ENCODE measurements at places on chromosomes 4 and X.

GRCh38 chrX:30831082-30831481 lies 58.0 kb downstream of the TAB3 start:
- no peak for DNase-seq

- no peak for DNase-seq
These were observed 5.4 kb upstream of the TBC1D1 start for GRCh38 chr4:37885496-37885895.

- DNase-seq, result no peak
These were observed 21.5 kb upstream of the HTRA3 start for GRCh38 chr4:8248091-8248490.

DNA sequence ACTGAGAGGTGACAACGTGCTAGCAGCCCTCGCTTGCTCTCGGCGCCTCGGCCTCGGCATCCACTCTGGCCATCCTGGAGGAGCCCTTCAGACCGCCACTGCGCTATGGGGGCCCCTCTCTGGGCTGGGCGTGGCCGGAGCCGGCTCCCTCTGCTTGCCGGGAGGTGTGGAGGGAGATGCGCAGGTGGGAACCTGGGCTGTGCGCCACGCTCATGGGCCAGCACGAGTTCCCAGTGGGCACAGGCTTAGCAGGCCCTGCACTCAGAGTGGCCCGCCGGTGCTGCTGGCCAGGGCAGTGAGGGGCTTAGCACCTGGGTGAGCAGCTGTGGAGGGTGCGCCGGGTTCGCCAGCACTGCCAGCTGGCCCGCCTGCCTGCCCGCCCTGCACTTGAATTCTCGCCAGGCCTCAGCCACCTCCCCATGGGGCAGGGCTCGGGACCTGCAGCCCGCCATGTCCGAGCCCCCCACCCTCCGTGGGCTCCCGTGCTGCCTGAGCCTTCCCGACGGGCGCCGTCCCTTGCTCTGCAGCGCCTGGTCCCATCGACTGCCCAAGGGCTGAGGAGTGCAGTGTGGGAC lies 148.0 kb downstream of the RAPGEF2 start:
- no peak for DNase-seq

- peak; percentile 47 for DNase-seq
These were observed 4.3 kb upstream of the TLR6 start for GRCh38 chr4:38860788-38861424.

DNA sequence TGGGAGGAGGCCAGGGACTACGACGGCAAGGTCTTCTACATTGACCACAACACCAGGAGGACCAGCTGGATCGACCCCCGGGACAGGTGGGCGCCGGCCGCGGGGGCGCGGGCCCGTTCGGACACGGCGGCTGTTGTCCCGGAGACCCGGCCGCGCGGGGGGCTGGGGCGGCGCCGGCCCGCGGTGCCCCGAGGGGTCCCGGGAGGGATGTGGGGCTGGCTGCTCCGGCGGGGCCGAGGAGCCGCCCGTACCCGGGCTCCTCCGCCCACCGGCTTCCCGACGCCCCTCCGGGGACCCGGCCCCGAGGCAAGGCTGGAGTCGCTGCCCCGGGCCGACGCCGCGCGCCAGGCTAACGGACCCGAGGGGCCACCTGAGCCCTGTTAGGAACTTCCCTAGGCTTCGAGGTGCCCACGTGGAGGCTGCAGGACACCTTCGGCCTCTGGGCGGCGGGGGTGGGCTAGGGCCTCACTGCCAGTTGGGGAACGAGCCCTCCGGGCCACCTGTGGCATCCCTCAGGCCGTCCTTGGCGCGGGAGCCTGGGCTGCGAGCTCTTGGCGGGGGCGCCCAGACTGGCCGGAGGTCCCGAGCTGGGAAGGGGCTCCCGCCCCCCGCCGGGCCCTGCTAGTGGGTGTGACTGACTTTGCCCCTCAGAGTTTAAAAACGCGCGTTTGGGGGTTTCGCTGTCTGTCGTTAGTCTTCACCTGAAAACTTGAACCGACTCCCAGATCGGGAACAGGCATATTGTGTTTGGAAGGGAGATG lies 660 bp downstream of the WWC2 start:
- peak; percentile 50 for DNase-seq

DNA sequence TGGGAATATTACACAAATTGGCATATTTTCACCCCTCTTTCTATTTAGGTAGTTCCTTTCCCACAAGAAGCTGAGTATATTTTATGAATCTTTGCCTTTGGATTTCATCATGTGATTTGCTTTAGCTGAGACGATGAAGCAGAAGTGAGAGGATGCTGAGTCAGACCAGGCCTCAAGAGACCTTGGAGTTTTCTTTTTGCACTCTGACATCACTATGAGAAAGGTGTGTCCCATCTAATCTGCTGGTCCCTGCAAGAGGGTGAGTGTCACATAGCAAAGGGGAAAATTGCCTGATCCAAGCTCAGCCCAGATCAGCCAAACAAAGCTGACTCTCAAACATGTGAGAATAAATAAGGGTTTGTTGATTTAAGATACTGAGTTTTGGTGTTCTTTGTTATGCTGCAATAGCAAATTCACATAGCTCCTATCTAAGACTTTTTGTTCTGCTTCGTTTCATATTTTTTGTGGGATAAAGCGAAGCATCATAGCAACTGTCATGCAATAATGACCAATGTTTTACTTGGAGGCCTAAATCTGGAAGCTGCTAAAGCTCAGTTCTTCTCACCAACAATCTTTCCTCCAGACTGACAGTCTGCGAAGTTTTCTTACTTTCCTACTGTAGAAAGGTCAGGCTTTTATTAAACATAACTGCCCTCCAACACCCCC lies 176.9 kb downstream of the PDHA2 start:
- DNase-seq, result no peak

- DNase-seq, result peak; percentile 58
These were observed at the start of gene ZCCHC12 for GRCh38 chrX:118823263-118824172. ZCCHC12 (plus strand) TSS chrX:118823824; CDS start chrX:118825245, 1,421 bp downstream.

- DNase-seq, result no peak
These were observed 72.1 kb downstream of the CAMK2D start for GRCh38 chr4:113689394-113689793.

DNA sequence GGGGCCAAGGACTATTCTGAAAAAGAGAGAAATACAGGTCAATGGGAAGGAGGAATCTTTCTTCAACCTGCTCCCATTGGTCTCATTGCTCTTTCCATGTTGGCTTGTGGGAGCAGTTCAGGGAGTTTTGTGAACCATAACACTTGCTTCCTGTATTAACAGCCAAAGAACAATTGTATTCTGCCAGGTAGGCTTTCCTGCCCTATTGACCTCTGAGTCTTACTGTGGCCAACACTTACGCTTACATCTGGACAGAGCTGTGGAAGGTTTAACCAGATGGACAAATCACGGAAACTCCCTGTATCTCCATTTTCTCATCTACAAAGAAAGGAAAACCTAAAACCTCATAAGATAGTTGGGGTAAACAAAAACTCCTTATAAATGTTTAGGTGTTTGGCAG lies 30.7 kb downstream of the MID1IP1 start:
- DNase-seq, result no peak

- DNase-seq, result peak; percentile 81
These were observed at the start of gene RAP2C for GRCh38 chrX:132219343-132219768. RAP2C (minus strand) TSS chrX:132219447; CDS start chrX:132217268, 2,179 bp downstream.

- DNase-seq, result no peak
These were observed 176.4 kb downstream of the IL1RAPL2 start for GRCh38 chrX:104742355-104742754.

- no peak for DNase-seq
These were observed 10.5 kb upstream of the TBC1D19 start for GRCh38 chr4:26573389-26573794.

- no peak for DNase-seq
These were observed 33.0 kb downstream of the MTHFD2L start for GRCh38 chr4:74190919-74191397.

- no peak for DNase-seq
These were observed 556.5 kb upstream of the NR3C2 start for GRCh38 chr4:148998719-148999118.

- no peak for DNase-seq
These were observed 507.8 kb upstream of the GRID2 start for GRCh38 chr4:91795947-91796346.

- DNase-seq, result peak; percentile 40
These were observed 61.5 kb downstream of the RFC1 start for GRCh38 chr4:39304651-39305050.

- DNase-seq, result no peak
These were observed 194.6 kb upstream of the RBPJ start for GRCh38 chr4:26126143-26126718.

GRCh38 chr4:2288051-2288541 lies 26.2 kb upstream of the MXD4 start:
- no peak for DNase-seq

DNA sequence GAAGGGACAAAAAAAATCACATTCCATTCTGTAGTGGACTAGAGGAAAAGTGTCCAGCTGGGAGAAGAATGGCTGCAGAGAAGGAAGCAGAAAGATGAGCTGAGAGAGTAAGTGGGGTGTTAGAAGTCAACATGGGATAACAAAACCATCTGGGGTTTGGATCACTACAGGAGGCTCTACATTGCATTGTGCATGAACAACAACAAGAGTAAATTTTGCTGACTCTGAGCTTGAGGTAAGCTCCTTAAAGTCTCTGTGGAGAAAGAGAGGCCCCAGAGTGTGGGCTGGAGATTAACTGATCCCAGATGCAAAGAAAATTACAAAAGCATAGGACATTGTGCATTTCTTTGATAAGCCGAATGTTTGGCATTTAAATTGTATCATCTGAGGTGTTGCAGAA lies 128.9 kb downstream of the UGT8 start:
- no peak for DNase-seq

DNA sequence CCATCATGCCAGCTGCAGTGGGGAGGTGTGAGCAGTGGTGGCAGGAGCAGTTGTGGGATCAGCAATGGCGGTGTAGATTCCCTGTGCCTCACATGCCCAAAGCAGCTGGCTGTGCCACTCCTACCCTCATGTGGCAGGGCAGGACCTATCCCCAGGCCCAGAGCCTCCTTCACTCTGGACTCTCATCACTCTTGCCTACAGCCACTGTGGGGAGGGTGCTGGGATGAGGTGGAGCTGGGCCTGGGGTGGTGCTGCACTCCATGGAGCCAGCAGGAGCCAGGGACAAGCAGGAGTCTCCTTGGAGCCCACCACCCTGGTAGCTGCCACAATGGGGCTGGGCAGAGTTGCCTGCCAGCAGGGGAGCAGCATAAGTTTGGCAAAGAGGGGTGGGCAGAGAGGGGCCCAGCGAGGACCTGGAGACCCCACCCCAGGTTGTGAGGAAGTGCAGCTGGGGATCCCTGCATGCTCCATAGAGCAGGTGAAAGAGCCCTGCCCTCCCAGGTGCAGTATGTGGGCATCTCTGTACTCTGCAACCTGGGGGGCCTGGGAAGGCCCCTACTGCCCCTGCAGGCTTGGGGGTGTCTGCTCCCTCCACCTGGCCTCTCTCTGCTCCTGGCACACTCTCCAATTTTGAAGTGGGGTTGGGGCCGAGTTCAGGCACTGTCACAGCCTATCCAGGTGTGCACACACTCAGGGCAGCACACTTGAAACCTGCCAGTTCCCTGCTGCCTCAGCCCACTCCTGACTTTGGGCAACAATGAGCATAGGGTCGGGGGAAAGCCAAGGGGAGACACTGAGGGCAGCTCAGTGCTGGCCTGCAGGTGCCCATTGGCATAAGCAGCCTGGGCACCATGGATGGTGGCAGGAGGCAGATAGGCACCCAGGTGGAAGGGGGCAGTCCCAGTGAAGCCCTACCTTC lies 74.0 kb upstream of the INTU start:
- no peak for DNase-seq

- no peak for DNase-seq
These were observed 253.2 kb upstream of the CENPE start for GRCh38 chr4:103451341-103451740.

GRCh38 chrX:38192007-38192810 lies 28.5 kb downstream of the SRPX start:
- DNase-seq, result peak; percentile 13

GRCh38 chrX:54786967-54787366 lies 11.1 kb downstream of the ITIH6 start:
- DNase-seq, result peak; percentile 9

- DNase-seq, result no peak
These were observed 398.8 kb upstream of the RPS6KA3 start for GRCh38 chrX:20665481-20665880.

- no peak for DNase-seq
These were observed 55.4 kb upstream of the ANXA3 start for GRCh38 chr4:78496021-78496643.

DNA sequence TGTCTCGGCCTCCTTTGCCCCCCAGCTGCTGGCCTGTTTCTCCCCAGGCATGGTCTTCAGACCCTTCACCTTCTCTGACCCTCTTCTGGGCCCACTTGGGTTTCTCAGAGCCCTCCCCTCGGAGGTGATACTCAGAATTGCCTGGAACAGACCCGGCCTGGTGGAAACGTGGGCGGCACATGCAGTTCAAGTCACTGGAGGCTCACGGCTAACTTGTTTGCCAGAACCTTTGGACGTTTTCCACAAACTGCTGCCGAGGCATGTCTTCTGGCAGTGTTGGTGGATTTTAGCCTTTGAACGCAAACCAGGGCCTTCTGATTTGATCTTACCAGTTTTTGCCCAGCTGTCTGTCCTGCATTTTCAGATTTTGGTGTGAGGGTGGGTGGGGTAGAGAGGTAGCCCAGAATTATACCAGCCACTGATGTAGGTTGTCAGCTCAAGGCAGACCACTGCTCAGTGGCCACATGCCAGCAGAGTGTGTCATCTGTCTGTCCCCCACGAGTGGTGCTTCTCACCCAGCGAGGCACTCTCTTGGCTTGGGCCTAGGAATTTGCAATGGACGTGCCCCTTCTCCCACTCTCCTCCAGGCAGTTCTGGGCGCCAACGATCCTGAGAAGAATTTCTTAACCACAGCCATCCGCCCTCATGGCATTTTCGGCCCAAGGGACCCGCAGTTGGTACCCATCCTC lies 32.5 kb upstream of the ZNF185 start:
- DNase-seq, result no peak

DNA sequence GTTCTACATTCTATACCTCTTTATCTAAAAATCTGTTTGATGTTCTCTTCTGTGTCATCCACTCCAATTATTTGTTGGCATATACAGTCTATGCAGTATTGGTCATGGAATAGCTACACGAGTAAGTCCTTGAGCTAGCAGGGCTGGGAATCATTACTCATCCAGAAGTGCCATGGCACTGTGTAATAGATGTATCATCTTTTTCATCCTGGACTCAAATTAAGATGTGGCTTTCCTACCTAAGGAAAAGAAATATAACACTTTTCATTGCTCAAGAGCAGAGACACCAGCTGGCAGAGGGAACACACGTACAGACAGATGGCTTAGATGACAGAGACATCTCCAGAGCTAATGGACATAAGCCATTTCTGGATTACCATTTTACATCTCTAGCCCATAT lies 159.8 kb downstream of the FAM13A start:
- no peak for DNase-seq
